ENCODE measurements at places on chromosomes 1 and 21. TPM values are rescaled to one million over a fixed set of nuclear protein-coding genes. Genes with fewer than 3 reads are reported as not detected.

Gene OR2G6
- total RNA-seq = not detected

Gene ADAMTS4
- total RNA-seq = 12.3 TPM

Gene DFFB
- 16.4 TPM for total RNA-seq

Gene IGSF9
- 23.4 TPM for total RNA-seq

Gene CD58
- total RNA-seq = 8.0 TPM

Gene PPP1R12B
- total RNA-seq = 37.3 TPM

Gene TMEM82
- not detected for total RNA-seq

Gene OR10J1
- total RNA-seq = not detected

Gene REN
- not detected for total RNA-seq

Gene PROX1
- 68.4 TPM for total RNA-seq

DNA sequence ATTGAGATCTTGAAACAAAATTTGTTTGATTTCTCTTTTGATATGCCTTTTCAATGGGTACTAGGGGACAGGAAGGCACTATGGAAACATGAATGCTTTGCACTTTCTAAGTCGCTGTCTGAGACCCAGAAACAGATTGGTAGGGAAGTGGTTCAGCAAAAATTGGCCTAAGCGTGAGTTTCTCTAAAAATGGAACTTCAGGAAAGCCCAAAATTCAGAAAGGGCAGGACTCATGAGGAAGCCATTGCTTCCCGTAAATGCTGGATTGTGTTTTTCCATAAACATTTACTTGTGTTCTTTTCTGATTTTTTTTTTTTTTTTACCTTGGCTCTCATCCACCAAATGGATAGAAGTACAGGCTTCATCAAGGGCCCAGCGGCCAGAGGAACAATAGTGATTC, 123.7 kb upstream of the ATP1B1 start:
- no peak overlapping the region for H3K27ac ChIP-seq
- H3K4me1 ChIP-seq = no peaks in the 10 kb centered on the region
- no peak for DNase-seq
- no peaks in the 10 kb centered on the region for H3K36me3 ChIP-seq

- H3K36me3 ChIP-seq = no peaks in the 10 kb centered on the region
- H3K4me1 ChIP-seq = peaks cover 35% of the 10 kb centered on the region
- peak overlapping the region; percentile 94 for H3K27ac ChIP-seq
- H3K27me3 ChIP-seq = no peaks in the 10 kb centered on the region
Measured at GRCh38 chr1:74505928-74506710, 6.3 kb downstream of the LRRC53 start.

DNA sequence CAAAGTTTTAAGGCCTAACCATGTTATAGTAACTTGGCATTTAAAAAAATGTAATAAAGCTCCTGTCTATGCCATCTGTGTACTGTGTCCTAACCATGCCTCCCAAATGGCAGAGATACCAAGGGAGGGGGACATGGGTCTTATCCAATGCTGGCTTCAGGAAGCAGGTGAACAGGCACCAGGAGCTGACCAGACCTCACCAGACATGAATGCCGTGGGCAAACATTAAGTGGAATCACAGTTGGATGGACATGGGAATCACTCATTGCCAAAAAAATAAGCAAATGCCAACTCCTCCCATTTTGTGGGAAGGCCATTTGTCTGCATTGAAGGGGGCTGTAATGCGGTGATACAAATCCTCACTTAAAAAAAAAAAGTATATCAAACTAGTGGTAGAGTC, 22.9 kb downstream of the PROX1 start:
- DNase-seq = no peak
- no peak overlapping the region for H3K27ac ChIP-seq
- peaks cover 8% of the 10 kb centered on the region for H3K36me3 ChIP-seq
- H3K4me1 ChIP-seq = peaks cover 49% of the 10 kb centered on the region

GRCh38 chr1:53616511-53616910, 122.5 kb downstream of the GLIS1 start:
- no peak overlapping the region for H3K4me3 ChIP-seq
- H3K4me1 ChIP-seq = peaks cover 16% of the 10 kb centered on the region

DNA sequence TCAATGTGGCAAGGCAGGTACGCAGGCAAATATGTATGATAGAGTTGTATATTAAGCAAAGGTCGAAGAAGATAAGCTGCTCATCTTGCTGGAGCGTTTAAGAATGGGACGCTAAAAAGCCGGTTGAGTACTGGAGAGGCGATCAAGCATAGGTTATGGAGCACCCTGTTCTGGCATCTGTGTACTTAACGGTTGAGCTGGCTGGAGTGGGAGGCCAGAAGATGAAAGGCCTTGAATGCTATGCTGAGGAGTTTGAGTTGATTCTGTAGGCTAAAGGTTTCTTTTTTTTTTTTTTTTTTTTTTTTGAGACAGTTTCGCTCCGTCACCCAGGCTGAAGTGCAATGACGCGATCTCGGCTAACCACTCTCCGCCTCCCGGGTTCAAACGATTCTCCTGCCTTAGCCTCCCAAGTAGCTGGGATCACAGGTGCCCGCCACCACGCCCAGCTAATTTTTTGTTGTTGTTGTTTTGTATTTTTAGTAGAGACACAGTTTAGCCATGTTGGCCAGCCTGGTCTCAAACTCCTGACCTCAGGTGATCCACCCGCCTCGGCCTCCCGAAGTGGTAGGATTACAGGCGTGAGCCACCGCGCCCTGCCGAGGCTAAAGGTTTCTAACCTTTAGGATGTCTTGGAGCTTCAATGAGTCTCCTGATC, 850 bp upstream of the KHDC4 start:
- no peaks in the 10 kb centered on the region for H3K36me3 ChIP-seq
- H3K4me1 ChIP-seq = no peaks in the 10 kb centered on the region
- H3K27me3 ChIP-seq = no peaks in the 10 kb centered on the region
- H3K27ac ChIP-seq = no peak overlapping the region
- DNase-seq = no peak
- H3K4me3 ChIP-seq = peak overlapping the region; percentile 80

DNA sequence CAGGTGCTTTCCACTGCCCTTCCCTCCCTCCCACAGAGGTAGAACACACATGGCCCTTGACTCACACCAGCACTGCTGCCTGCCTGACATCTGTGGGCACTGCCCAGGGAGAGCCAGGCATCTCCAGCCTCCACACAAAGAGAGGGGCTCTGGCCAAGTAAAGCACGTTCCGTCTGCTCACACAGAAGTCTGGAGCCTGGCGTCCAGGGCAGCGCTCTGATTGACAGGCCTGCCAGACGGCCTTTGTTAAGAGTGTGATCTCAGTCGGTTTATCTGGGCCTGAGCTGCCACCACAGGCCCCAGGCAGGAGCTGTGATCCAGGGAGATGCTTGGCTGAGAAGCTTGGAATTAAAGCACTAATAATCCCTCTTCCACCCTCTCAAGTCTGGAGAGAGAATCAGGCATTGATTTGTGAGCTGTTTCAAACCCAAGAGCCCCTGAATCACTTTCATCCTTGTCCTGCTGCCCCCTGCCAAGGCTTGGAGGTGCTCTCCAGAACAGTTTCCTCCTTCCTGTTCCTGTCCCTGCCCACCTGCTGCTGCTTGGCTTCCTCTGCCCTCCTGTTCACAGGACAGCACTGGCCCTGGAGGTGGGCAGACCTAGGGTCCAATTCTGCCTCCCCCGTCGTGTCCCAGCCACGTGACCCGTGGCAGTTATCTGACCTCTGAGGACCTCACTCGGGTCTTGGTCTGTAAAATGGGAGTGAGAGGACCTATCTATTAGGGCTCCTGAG, 3.7 kb downstream of the DMRTB1 start:
- H3K27me3 ChIP-seq = no peaks in the 10 kb centered on the region
- no peaks in the 10 kb centered on the region for H3K36me3 ChIP-seq
- DNase-seq = no peak
- H3K4me3 ChIP-seq = no peak overlapping the region
- no peak overlapping the region for H3K27ac ChIP-seq

GRCh38 chr1:244759158-244759557, 76.3 kb upstream of the COX20 start:
- H3K4me1 ChIP-seq = no peaks in the 10 kb centered on the region
- peaks cover 9% of the 10 kb centered on the region for H3K36me3 ChIP-seq
- no peaks in the 10 kb centered on the region for H3K27me3 ChIP-seq
- no peak overlapping the region for H3K27ac ChIP-seq

- H3K4me1 ChIP-seq = no peaks in the 10 kb centered on the region
- no peak overlapping the region for H3K4me3 ChIP-seq
- DNase-seq = no peak
- no peak overlapping the region for H3K27ac ChIP-seq
- no peaks in the 10 kb centered on the region for H3K27me3 ChIP-seq
Measured at GRCh38 chr1:211874521-211875347, 44.2 kb upstream of the LPGAT1 start.

GRCh38 chr1:185938396-185938795, 204.2 kb downstream of the HMCN1 start:
- no peaks in the 10 kb centered on the region for H3K27me3 ChIP-seq
- H3K4me1 ChIP-seq = no peaks in the 10 kb centered on the region
- H3K4me3 ChIP-seq = no peak overlapping the region
- DNase-seq = no peak
- H3K36me3 ChIP-seq = no peaks in the 10 kb centered on the region

DNA sequence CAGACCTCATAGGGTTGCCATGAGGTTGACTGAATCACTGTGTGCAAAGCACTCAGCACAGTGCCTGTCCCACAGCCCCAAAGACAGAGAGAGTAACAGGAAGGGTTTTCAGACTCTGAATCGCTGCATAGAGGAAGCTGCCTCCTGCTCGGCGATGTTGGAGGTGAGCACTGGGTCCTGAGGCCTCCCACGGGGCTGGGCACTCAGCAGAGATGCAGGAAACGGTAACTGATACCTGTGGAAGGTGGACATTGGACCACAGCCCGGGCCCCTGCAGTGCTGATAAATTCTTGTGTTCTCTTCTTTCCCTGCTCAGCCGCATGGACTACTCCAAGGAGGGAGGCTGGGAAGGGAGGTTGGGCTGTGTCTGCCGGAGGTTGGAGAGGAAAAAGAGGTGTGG, 389.7 kb downstream of the PTPRU start:
- H3K4me3 ChIP-seq = no peak overlapping the region
- no peak for DNase-seq
- no peaks in the 10 kb centered on the region for H3K4me1 ChIP-seq
- peaks cover 9% of the 10 kb centered on the region for H3K27me3 ChIP-seq
- peaks cover 4% of the 10 kb centered on the region for H3K36me3 ChIP-seq
- no peak overlapping the region for H3K27ac ChIP-seq

GRCh38 chr1:178527117-178527516, 14.2 kb downstream of the TEX35 start:
- peaks cover 4% of the 10 kb centered on the region for H3K27me3 ChIP-seq
- no peak overlapping the region for H3K4me3 ChIP-seq

DNA sequence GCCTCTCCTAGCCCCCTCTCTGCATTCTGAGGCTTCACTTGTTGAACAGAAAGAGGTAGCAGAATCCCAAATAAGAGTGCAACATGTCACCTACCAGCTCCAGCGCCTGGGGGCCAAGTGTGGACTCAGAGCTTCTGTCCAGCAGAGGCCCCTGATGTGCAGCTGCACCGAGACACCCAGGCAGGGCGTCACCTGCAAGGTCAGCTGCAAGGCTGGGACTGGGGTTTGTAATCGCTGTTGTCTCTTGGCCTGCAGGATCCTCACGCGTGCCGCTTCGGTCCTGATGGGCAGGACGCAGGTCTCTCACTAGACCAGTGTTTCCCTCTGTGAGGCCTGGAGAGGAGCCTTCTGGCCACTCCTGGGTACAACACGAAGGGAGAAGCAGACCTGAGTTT, 4.3 kb upstream of the SLX9 start:
- DNase-seq = no peak
- peaks cover 17% of the 10 kb centered on the region for H3K27me3 ChIP-seq
- H3K27ac ChIP-seq = no peak overlapping the region
- peaks cover 2% of the 10 kb centered on the region for H3K4me1 ChIP-seq
- no peak overlapping the region for H3K4me3 ChIP-seq

- H3K36me3 ChIP-seq = no peaks in the 10 kb centered on the region
- no peak overlapping the region for H3K4me3 ChIP-seq
- no peak for DNase-seq
Measured at GRCh38 chr1:25993197-25993951, 4.5 kb downstream of the PAFAH2 start.

- peaks cover 56% of the 10 kb centered on the region for H3K4me1 ChIP-seq
- H3K4me3 ChIP-seq = no peak overlapping the region
- H3K27me3 ChIP-seq = peaks cover 13% of the 10 kb centered on the region
- DNase-seq = no peak
- no peaks in the 10 kb centered on the region for H3K36me3 ChIP-seq
Measured at GRCh38 chr1:8382051-8382505, 64.2 kb downstream of the SLC45A1 start.

GRCh38 chr1:66760506-66760905, 8.2 kb downstream of the DYNLT5 start:
- H3K4me3 ChIP-seq = no peak overlapping the region
- no peak for DNase-seq
- H3K27ac ChIP-seq = no peak overlapping the region
- no peaks in the 10 kb centered on the region for H3K27me3 ChIP-seq

DNA sequence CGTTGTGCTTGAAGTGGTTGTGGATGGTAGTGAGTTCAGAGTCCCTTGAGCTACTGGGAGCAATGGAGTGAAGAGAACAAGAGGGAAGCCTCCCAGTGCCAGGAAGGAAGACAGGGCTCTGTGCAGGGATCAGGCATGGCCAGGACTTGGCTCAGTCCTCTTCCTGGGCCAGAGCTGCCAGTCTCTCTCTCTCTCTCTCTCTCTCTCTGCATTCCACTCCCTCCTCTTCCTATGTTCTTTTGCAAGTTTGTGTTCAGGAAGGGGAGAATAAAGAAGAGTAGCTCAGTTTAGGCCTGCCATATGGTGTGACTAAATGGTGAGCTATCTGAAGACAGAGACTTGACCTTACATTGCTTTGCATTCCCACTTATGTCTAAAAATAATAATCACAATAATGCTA, 20.5 kb upstream of the RPTN start:
- no peak overlapping the region for H3K4me3 ChIP-seq
- H3K27ac ChIP-seq = no peak overlapping the region
- H3K36me3 ChIP-seq = no peaks in the 10 kb centered on the region
- H3K27me3 ChIP-seq = no peaks in the 10 kb centered on the region
- H3K4me1 ChIP-seq = no peaks in the 10 kb centered on the region
- DNase-seq = no peak

- no peaks in the 10 kb centered on the region for H3K27me3 ChIP-seq
- H3K36me3 ChIP-seq = no peaks in the 10 kb centered on the region
- H3K4me3 ChIP-seq = no peak overlapping the region
- H3K27ac ChIP-seq = no peak overlapping the region
- DNase-seq = no peak
Measured at GRCh38 chr21:33441489-33442477, 38.0 kb downstream of the TMEM50B start.

Data from glutamatergic neuron (in vitro differentiated cells).